ENCODE measurements at places on chromosomes 7 and 10.

DNA sequence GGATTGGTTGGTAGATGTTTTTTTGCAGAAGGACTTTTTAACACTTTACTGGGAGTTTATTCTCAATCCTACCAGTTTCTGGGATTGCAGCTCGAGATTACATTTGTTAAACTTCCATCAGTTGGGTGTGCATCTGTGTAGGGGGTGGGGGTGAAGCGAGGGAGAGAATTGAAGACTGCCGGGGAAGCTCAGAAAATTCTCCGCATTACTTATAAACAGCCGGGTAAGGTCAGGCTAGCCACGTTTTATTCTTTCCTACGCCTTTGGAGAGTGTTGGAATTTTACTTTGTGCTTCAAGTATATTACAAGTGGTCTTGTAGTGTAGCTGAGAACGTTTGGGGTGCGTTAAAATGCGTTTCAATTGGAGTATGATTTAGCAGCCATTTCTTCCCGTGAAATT lies 1.1 kb downstream of the PALS2 start:
- DNase-seq = peak; percentile 8

DNA sequence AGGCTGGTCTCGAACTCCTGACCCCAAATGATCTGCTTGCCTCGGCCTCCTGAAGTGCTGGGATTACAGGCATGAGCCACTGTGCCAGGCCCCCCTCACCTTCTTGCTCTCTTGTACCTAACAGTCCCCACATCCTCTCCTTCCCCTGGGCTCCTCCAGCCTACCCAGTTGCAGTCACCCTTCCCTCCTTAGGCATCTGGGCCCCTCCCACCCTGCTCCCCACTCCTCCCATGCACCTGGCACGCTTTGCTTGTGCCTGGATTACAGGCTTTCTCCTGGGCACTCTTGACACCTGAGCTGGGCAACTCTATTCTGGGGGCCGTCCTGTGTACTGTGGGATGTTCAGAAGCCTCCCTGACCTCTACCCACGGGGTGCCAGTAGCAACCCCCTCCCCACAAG lies 3.0 kb downstream of the CLDN15 start:
- no peak for DNase-seq

GRCh38 chr10:132397036-132397541 lies at the start of gene PWWP2B:
PWWP2B (plus strand) TSS chr10:132397200; CDS start chr10:132397227, 27 bp downstream.
- peak; percentile 67 for DNase-seq

GRCh38 chr10:27986821-27987220 lies 12.1 kb downstream of the ODAD2 start:
- DNase-seq = no peak

GRCh38 chr10:92405419-92405924 lies 114.5 kb downstream of the MARCHF5 start:
- no peak for DNase-seq

DNA sequence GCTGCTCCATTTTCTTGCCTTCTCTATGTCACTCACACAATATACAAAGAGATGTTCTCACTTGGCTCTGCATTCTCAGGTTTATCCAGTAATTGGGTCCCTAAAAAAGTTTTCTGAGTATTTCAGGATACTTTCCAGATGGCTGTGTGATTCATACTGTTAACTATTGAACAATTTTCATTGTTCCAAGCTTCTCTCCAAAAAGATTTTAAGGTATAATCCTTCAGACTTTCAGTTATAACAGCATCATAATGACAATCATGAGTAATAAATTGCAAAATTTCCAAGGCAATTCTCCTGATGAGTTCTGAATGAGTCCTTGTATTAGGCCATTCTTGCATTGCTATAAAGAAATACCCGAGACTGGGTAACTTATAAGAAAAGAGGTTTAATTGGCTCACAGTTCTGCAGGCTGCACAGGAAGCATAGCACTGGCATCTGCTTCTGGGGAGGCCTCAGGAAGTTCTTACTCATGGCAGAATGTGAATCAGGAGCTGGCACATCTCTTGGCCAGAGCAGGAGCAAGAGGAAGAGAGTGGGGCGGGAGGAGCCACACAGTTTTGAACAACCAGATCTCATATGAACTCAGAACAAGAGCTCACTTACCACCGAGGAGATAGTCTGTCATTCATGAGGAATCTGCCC lies 148.1 kb downstream of the SLC16A9 start:
- DNase-seq = no peak

GRCh38 chr10:124106241-124106879 lies 13.0 kb upstream of the CHST15 start:
- peak; percentile 79 for DNase-seq

Measured in urothelium cell line (cell line).